ENCODE measurements at places on chromosomes 5 and 9. TPM values are rescaled to one million over a fixed set of nuclear protein-coding genes. Genes with fewer than 3 reads are reported as not detected.

DNA sequence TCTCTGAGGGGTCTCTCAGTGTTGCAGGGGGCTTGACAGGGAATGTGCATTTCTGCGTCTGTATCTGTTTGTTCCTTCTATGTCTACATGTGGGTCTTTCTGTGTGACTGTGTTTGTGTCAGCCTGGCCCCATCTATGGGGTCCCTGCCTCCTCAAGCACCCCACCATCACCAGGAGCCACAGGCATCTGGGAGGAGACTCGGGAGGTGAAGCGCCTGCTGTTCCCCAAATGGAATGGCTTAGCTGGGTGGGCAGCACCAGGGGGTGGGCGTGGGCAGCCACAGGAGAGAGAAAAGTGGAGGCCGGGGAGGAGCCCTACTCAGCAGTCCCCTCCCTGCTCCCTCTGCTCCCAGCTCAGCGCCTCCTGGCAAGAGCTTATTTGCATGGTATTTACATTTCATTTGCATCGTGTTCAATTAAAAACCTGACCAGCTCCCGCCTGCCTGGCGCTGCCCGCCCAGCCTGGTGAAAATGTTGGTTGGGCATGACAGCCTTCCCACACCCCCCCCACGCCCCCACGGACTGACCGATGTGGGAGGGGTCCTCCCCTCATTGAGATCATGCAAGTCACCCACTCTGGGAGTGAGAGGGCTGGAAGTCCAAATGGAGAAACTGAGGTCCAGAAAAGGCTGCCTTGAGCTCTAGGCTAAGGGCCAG lies 50.5 kb downstream of the CXXC5 start:
- H3K27me3 ChIP-seq, result no peaks in the 10 kb centered on the region
- no peak overlapping the region for H3K4me3 ChIP-seq
- peak overlapping the region; percentile 89 for H3K27ac ChIP-seq
- H3K36me3 ChIP-seq, result no peaks in the 10 kb centered on the region

GRCh38 chr5:98794414-98795080 lies 21.1 kb downstream of the RGMB start:
- H3K36me3 ChIP-seq, result no peaks in the 10 kb centered on the region
- H3K4me3 ChIP-seq, result no peak overlapping the region
- peaks cover 29% of the 10 kb centered on the region for H3K4me1 ChIP-seq
- DNase-seq, result peak; percentile 40
- no peaks in the 10 kb centered on the region for H3K27me3 ChIP-seq
- H3K27ac ChIP-seq, result no peak overlapping the region

GRCh38 chr5:52943285-52943684 lies 45.9 kb upstream of the ITGA2 start:
- DNase-seq, result no peak
- H3K4me1 ChIP-seq, result peaks cover 15% of the 10 kb centered on the region
- no peak overlapping the region for H3K4me3 ChIP-seq
- H3K27me3 ChIP-seq, result no peaks in the 10 kb centered on the region

DNA sequence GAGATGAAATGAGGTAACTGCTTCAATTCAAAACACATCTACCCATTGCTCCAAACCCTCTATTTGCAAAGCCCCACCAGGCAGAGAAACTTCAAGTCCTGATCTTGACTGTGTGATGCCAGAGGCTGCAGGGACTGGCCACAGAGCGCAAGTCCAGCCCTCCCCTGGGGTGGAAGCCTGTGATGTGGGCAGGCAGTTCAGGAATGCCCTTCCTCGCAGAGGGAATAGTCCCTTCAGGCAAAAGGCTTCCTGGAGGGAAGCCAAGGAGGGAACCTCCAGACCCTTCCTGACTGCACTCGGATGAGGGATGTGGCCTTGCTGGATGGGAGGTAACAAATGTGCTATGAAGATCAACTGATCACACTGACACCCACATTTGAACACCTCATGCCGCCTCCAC lies 131.2 kb downstream of the SLIT3 start:
- no peak overlapping the region for H3K27ac ChIP-seq

DNA sequence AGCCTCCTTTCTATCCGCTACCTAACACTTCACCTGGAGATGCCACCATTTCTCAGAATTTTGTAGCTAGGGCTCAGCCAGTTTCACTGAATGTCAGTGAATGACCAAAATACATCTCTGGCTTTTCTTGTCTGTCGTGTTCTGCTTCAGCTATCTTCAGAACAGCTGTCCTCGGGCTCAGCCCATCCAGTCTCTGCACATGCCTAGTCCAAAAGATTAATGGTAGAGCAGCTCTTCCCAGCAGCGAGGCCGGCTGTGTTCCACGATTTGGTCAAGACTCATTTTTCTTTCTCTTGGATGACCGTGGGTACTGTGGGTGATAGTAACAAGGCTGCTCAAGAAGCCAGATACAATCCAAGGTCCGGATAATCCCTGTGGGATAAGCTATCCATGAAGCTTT lies 342.8 kb downstream of the GABRG2 start:
- H3K4me3 ChIP-seq, result no peak overlapping the region
- H3K4me1 ChIP-seq, result no peaks in the 10 kb centered on the region
- no peak overlapping the region for H3K27ac ChIP-seq
- no peak for DNase-seq
- no peaks in the 10 kb centered on the region for H3K36me3 ChIP-seq

- no peak overlapping the region for H3K4me3 ChIP-seq
- H3K36me3 ChIP-seq, result no peaks in the 10 kb centered on the region
- no peak for DNase-seq
- no peak overlapping the region for H3K27ac ChIP-seq
- H3K4me1 ChIP-seq, result no peaks in the 10 kb centered on the region
- H3K27me3 ChIP-seq, result no peaks in the 10 kb centered on the region
Measured at GRCh38 chr5:94196953-94197352, 421.5 kb downstream of the KIAA0825 start.

DNA sequence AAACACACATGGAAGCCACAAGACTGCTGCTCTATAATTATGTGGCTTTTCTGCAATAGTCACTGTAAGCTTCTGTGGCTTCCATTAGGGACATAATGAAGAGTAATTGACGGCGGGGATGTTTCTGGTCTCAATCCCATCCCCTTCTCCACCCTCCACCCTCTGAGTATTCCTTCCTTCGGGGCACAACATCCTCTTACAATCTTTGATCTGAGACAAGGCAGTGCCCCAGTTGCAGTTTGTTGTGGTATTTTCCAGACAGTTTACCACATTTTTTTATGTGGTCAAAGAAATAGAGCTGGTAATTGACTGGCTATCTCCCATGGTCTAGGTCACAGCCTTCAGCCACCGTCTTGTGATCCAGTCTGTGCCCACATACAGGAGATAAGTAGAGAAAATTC lies 277.7 kb downstream of the NR2F1-AS1 start:
- no peak for DNase-seq
- H3K4me1 ChIP-seq, result peaks cover 12% of the 10 kb centered on the region
- no peaks in the 10 kb centered on the region for H3K36me3 ChIP-seq
- no peak overlapping the region for H3K27ac ChIP-seq

- no peak for DNase-seq
- H3K27me3 ChIP-seq, result no peaks in the 10 kb centered on the region
- H3K4me3 ChIP-seq, result no peak overlapping the region
Measured at GRCh38 chr9:89543621-89544278, 45.8 kb upstream of the SEMA4D start.

GRCh38 chr9:130333712-130334062 lies 68.1 kb downstream of the HMCN2 start:
- no peak overlapping the region for H3K27ac ChIP-seq
- no peak for DNase-seq
- no peaks in the 10 kb centered on the region for H3K4me1 ChIP-seq
- H3K4me3 ChIP-seq, result no peak overlapping the region
- no peaks in the 10 kb centered on the region for H3K36me3 ChIP-seq
- peaks cover 33% of the 10 kb centered on the region for H3K27me3 ChIP-seq

- no peak for DNase-seq
- no peaks in the 10 kb centered on the region for H3K36me3 ChIP-seq
- no peak overlapping the region for H3K27ac ChIP-seq
- no peaks in the 10 kb centered on the region for H3K4me1 ChIP-seq
- H3K27me3 ChIP-seq, result no peaks in the 10 kb centered on the region
Measured at GRCh38 chr5:2686321-2687124, 65.0 kb downstream of the IRX2 start.

DNA sequence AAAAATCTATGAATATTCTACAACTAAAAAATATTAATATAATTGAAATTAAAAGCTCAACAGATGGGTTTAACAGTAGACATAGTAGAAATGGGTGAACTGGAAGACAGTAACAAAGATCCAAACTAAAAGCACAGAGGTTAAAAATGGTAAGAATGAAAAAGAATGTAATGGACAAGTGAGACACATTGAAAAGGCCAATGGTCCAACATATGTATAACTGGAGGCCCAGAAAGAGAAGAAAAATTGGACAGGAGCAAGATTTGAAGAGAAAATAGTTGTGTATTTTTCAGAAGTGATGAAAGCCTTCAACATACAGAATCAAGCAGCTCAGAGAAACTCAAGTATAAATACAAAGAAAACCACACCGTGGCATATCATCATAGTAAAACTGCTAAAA lies 58.6 kb downstream of the PCDHGC5 start:
- H3K27ac ChIP-seq, result no peak overlapping the region
- H3K4me3 ChIP-seq, result no peak overlapping the region
- no peaks in the 10 kb centered on the region for H3K27me3 ChIP-seq
- H3K36me3 ChIP-seq, result peaks cover 28% of the 10 kb centered on the region

- no peaks in the 10 kb centered on the region for H3K4me1 ChIP-seq
- H3K36me3 ChIP-seq, result peaks cover 82% of the 10 kb centered on the region
Measured at GRCh38 chr9:133101356-133102189, 19.5 kb downstream of the RALGDS start.

- H3K36me3 ChIP-seq, result no peaks in the 10 kb centered on the region
- no peak overlapping the region for H3K27ac ChIP-seq
- no peak overlapping the region for H3K4me3 ChIP-seq
- no peak for DNase-seq
- no peaks in the 10 kb centered on the region for H3K4me1 ChIP-seq
- no peaks in the 10 kb centered on the region for H3K27me3 ChIP-seq
Measured at GRCh38 chr9:69857131-69857530, 36.5 kb downstream of the CFAP95 start.

DNA sequence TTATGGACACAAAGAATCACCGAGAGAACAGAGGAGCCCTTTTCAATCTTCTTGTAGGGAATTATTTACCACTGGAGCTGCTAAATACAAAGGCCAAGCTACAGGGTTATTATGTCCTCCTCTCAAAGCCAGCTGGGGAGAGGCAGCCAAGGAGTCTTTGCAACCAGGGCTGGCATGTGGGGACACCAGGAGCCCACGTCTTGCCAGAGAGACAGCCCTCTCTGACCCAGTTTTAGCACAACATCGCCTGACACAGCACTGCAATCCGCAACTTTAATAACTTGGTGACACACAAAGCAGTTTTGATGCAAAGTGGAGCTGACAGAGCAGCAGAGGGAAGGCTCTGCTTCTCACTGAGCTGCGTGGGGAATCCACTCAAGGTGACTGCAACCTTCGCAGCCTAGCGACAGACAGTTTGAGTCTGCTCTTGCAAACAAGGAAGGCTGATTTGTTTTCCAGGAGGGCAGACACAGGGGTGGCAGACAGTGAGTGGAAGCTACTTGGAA lies 33.6 kb downstream of the TLR4 start:
- no peak for DNase-seq
- no peaks in the 10 kb centered on the region for H3K4me1 ChIP-seq
- no peaks in the 10 kb centered on the region for H3K36me3 ChIP-seq
- H3K27ac ChIP-seq, result no peak overlapping the region
- no peak overlapping the region for H3K4me3 ChIP-seq

DNA sequence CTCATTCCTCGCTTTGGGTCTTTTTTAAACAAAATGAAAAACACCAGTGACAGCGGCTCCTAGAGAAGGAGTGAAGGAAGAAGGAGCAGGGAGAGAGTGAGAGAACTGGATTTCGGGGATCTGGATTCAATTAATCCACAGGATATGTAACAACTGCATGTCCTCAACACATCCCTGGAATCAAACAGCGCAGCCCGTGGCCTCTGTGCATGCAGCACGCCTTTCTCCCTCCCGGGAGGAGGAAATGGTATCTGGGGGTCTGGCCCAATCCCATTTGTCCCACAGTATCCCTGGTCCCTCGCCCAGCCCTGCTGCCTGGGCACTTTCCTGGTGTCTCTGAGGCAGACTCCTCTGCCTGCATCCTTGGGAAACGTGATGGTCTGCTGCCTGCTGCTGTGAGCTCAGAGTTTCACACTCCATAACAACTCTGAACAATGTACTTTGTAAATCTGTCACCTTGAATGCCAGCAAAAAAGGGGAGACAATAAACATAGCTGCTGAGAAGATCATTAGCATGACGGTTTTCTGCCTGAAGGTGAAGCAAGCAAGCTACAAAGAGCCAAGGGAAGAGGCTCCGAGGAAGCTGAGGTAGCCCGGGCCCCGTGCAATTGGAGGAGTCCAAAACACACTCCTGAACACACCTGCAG lies 56.1 kb downstream of the PTCH1 start:
- no peak for DNase-seq
- no peak overlapping the region for H3K4me3 ChIP-seq
- H3K36me3 ChIP-seq, result peaks cover 73% of the 10 kb centered on the region
- H3K27ac ChIP-seq, result no peak overlapping the region
- H3K4me1 ChIP-seq, result peaks cover 27% of the 10 kb centered on the region

Gene CORO2A
- 0.68 TPM for total RNA-seq

Gene PHF24
- total RNA-seq, result 0.11 TPM

Gene FGD3
- 0.09 TPM for total RNA-seq

Gene ANKRD34B
- total RNA-seq, result not detected
